ENCODE measurements at places on chromosomes 12 and 14. TPM values are rescaled to one million over a fixed set of nuclear protein-coding genes. Genes with fewer than 3 reads are reported as not detected.

- DNase-seq, result peak; percentile 34
Measured at GRCh38 chr12:96989916-96990315, 82.9 kb downstream of the NEDD1 start.

- DNase-seq, result peak; percentile 72
Measured at GRCh38 chr12:56488041-56488955, at the start of gene GLS2. Gene GLS2, minus strand, starts transcription at chr12:56488161. Its CDS starts 43 bp downstream, at chr12:56488118.

GRCh38 chr12:67426067-67426466, 156.9 kb downstream of the CAND1 start:
- peak; percentile 88 for DNase-seq

LBHD2 gene
- total RNA-seq, result not detected

FAM181A gene
- total RNA-seq, result not detected

TOMM20L gene
- total RNA-seq, result not detected

Data from M059J (cell line).